Tibial nerve (tissue), 4 donors: ENCODE measurements at places on chromosomes 7 and 10. TPM values are rescaled to one million over a fixed set of nuclear protein-coding genes. Genes with fewer than 3 reads are reported as not detected.

The RADIL gene
- 23.6 TPM for total RNA-seq

The DEPP1 gene
- total RNA-seq = 1,439 TPM

The HYAL4 gene
- not detected for total RNA-seq

The POLR3A gene
- 10.5 TPM for total RNA-seq

The MSMB gene
- not detected for total RNA-seq

The SUN3 gene
- not detected for total RNA-seq

The SNCG gene
- 138 TPM for total RNA-seq

DNA sequence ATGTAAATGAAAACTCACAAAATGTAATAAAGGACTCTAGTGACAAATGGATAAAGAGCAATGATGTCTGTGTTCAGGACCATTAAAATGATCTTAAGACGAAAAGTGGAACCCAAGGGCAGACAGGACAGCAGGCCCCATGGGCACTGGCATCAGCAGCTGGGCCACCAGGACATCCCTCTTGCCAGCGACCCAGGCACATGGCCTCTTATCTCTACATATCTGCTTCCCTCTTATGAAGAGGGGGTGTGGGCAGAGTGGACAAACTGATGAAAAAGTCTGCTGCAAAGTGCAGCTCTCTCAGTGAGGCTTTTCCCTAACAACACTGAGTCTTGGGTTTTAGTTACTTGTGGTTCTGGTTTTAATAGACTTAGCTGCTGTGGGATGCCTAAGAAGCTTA lies 44.8 kb upstream of the ANKRD1 start:
- DNase-seq = no peak

- no peak for DNase-seq
Measured at GRCh38 chr7:128849804-128850490, 12.7 kb upstream of the ATP6V1F start.

DNA sequence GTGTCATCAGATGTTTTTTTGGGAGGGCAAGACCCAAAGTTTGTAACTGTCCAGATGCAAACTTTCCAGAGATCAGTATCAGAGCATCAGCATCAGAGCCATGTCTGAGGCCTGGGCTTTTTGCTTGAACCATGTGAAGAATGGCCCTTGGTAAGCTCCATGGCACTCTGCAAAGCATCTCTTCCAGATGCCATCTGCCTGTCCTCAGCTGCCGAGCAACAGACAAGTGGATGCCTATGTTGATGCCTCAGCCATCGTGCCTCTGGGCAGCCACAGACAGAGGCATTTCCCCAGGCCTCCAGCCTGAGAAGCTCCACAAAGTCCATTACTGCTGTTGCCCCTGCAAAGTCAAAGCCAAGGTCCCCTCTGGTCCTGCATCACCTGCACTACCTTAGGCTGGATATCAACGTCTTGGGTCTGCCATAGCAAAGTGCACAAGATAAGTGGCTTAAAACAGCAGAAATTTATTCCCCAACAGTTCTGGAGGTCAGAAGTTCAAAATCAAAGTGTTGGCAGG lies 670.2 kb upstream of the MKI67 start:
- DNase-seq = no peak

GRCh38 chr7:92973293-92973731 lies 136.9 kb upstream of the CDK6 start:
- no peak for DNase-seq

GRCh38 chr10:44284198-44285084 lies 100.5 kb downstream of the CXCL12 start:
- DNase-seq = no peak

DNA sequence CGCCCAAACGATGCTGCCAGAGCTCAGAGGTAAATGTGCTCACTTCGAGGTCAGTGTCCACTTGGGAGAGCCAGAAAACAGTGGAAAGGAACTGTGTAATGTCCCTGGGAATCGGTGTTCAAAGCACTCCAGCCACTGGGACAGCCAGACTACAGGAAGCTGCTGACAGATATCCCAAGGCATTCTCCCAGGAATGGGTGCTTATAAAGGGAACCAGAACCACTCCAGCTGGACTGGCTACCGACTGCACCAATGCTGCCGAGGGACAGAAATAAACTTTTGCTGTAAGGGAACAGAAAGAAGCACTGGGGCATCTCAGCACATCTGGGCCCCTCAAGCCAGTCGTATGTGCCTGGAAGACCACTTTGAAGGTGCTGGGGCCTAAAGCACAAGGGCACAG lies 76.7 kb downstream of the ATXN7L1 start:
- no peak for DNase-seq
